ENCODE measurements at places on chromosomes 7 and 10. TPM values are rescaled to one million over a fixed set of nuclear protein-coding genes. Genes with fewer than 3 reads are reported as not detected.

The PODXL gene
- total RNA-seq, result 64.4 TPM

The CLDN3 gene
- 6.8 TPM for total RNA-seq

The CADPS2 gene
- total RNA-seq, result 25.8 TPM

The RAPGEF5 gene
- total RNA-seq, result 56.9 TPM

The EIF5AL1 gene
- total RNA-seq, result 0.94 TPM

The CBLL1 gene
- 29.0 TPM for total RNA-seq

The ARMC3 gene
- total RNA-seq, result not detected

The FXYD4 gene
- 13.8 TPM for total RNA-seq

The GPC2 gene
- 5.1 TPM for total RNA-seq

The EIF4H gene
- 237 TPM for total RNA-seq

The FAM237B gene
- total RNA-seq, result not detected

The CELF2 gene
- total RNA-seq, result 36.9 TPM

The PVRIG gene
- 1.1 TPM for total RNA-seq

The TCAF2 gene
- total RNA-seq, result 14.3 TPM

The IGFBP1 gene
- total RNA-seq, result not detected

The WNT8B gene
- total RNA-seq, result 0.99 TPM

The SYT15 gene
- total RNA-seq, result 10.4 TPM

The GHRHR gene
- not detected for total RNA-seq

The OR9A2 gene
- not detected for total RNA-seq

The LDB3 gene
- total RNA-seq, result 15.9 TPM

The EVX1 gene
- 5.6 TPM for total RNA-seq

The TPK1 gene
- total RNA-seq, result 12.7 TPM

The MYL7 gene
- not detected for total RNA-seq

The MMD2 gene
- total RNA-seq, result not detected

The TACC2 gene
- 98.1 TPM for total RNA-seq

The ASZ1 gene
- not detected for total RNA-seq

The CD36 gene
- 25.7 TPM for total RNA-seq

The IFIT1 gene
- total RNA-seq, result 4.1 TPM

The SMKR1 gene
- total RNA-seq, result 2.2 TPM

The LBX1 gene
- not detected for total RNA-seq

The VAX1 gene
- total RNA-seq, result not detected

The CALCR gene
- total RNA-seq, result 0.16 TPM

The ZC3HAV1L gene
- total RNA-seq, result 16.2 TPM

The GJC3 gene
- total RNA-seq, result not detected

The ODAD2 gene
- 0.86 TPM for total RNA-seq

The ZNF862 gene
- 24.6 TPM for total RNA-seq

The UBE2D1 gene
- 14.2 TPM for total RNA-seq

The SLC26A3 gene
- 0.31 TPM for total RNA-seq

The BLVRA gene
- 35.9 TPM for total RNA-seq

The RNF148 gene
- 3.5 TPM for total RNA-seq

The LIPJ gene
- total RNA-seq, result 0.39 TPM

The PFKP gene
- 67.8 TPM for total RNA-seq

The NUTM2E gene
- total RNA-seq, result 0.16 TPM

The GIMAP6 gene
- total RNA-seq, result 26.3 TPM

The ADGRA1 gene
- 0.13 TPM for total RNA-seq

The LIPF gene
- total RNA-seq, result not detected

The GIMAP2 gene
- total RNA-seq, result 11.5 TPM

The CHRM2 gene
- total RNA-seq, result 0.81 TPM

The SEMA3E gene
- 24.0 TPM for total RNA-seq

The PRSS37 gene
- not detected for total RNA-seq

The INHBA gene
- 2.9 TPM for total RNA-seq

The CLDN4 gene
- 244 TPM for total RNA-seq

The INSIG1 gene
- total RNA-seq, result 41.6 TPM

The FAM25A gene
- total RNA-seq, result not detected

The AOC1 gene
- total RNA-seq, result 1.5 TPM

The GRB10 gene
- total RNA-seq, result 106 TPM

The IGF2BP3 gene
- total RNA-seq, result 0.78 TPM

All from ureter (tissue), 1 donor.